Femur (tissue), 1 donor: ENCODE measurements at places on chromosomes 16 and 17.

DNA sequence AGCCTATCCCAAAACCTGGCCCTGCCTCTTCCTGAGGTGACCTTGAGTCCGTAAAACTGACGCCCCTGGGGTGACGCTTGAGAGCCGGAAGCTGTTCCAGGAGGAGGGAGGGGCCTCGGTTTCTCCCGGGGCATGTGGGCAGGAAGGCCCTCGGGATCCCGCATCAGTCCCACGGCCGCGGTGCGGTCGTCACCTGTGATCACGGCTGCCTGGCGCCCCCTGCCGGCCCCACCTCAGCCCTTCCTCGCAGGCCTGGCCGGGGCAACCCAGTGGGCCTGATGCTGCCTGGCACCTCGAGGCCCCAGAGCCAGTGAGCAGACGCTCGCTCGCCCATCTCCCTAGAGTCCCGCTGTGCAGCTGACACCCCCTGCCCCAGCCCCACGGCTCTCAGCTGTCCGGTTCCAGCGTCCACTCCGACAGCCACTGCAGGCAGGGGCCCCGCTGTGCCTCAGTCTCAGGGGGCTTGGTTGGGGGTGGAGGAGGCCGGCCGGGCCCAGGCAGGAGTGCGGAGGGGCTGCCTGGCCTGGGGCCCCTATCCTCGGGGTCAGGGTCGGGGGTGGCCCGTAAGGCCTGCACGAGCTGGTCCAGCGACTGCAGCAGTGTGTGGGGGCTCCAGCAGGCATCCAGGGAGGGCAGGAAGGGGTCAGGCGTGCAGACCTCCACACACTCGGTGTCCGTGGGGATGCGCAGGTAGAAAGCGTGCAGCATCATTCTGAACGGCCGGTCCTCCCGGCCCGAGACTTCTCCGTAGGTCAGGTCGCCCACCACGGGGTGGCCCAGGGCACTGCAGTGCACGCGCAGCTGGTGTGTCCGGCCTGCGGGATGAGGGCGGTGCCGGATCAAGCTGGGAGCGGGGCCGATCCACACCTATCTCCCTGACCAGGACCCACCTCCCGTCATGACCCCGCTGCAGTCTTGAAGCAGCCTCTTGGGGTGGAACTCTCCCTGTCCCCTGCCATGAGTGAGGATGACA, 2.3 kb downstream of the RPUSD1 start:
- DNase-seq: no peak

- DNase-seq: no peak
These were observed 15.1 kb downstream of the CDH11 start for GRCh38 chr16:65106757-65107156.

GRCh38 chr17:20010099-20010863, 1.1 kb downstream of the SPECC1 start:
- DNase-seq: peak; percentile 71

DNA sequence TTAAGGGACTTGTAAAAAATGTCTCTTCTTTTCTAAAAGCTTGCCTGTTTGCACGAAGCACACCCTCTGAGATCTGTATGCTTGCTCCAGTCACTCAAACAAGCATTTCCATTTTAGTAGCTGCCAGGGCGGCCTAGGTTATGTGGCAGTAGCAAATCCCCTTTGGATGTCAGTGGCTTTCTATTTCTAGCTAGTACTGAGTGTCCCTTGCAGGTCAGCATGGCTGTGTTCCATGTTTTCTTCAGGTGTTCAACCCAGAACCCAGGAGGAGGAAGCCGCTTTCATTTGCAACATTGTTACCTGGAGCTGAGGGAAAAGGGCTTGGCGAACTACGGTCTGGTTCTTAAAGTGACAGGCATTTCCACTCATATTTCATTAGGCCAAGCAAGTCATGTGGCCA, 36.4 kb downstream of the FOXL1 start:
- DNase-seq: no peak

GRCh38 chr16:64392456-64392855, 729.4 kb downstream of the CDH11 start:
- DNase-seq: no peak

DNA sequence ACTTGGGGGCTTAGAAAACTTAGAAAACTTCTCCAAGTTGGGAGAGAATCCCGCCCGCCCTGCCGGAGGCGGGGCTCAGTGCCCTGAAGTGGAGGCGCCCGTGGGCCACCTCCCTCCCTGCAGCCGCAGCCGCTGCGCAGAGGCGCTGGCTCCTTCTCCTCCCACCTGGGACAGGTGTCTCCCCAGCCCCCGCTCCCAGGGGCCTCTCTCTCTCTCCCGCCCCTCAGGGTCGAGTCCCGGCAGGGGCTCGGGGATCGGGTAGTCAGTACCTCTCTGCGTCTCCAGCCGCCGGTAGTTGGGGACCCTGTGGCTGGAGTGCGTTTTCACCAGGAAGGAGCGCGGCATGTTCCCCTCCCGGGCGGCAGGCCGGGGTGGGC, 257 bp downstream of the SNAI3 start:
- no peak for DNase-seq

DNA sequence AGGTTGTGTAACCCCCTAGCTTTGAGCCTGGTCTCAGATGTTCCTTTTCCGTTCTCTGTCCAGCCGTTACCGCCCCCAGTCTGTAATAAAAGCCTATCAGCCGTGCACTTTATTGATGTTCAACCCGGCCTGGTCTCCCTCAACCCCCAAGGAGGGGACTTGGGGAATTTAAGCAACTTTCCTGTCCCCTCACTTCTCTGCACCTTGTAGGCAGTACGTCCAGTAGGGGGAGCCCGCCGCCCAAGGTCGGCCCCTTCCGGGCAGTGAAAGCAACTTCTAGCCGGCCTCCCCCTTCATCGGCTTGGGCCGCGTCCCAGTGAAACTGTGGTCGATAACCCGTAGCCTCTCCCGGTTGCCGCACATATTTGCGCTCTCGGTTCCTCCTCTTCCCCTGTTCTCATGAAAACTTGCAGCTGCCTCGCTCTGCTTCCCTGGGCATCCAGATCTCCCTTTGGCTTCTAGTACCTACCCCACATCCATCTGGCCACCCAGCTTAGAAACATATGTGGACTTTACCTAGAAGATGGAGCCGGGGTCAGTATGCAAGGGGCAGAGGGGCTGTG, 7.9 kb downstream of the PNPO start:
- peak; percentile 93 for DNase-seq

DNA sequence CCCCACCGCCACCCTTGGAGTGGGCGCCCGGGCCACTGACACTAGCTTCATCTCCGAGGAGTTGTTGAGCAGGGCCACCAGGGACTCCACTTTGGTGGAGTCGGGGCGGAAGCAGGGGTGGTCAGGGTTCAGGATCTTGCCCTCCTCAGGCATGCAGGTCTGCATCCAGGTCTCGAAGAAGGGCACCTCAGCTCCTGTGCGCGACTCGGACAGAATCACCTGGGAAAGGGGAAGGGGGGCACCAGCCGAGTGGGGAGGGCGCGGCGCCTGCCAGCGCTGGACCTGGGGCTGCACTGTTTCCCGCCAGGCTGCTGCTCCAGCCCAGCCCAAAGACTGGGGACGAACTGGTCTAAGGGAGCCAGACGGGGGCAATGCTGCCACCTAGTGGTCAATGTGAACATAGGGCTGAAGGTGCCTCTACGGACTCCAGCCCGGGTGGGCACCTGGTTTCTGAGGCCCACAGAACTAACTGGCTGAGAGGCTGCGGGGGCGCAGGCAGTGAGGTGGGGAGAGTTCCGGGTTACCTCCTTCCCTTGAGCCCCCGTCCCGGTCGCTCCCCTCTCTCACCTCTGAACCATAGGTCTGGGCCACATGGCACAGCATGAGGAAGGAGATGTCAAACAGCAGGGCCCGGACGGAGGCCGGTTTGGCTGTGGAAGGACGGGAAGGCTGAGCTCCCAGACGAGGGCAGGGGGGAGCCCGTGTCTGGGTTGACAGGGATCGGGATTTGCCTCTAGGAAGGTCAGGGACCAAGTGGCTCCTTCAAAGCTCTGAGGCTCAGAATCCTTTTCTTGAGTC, 11.8 kb downstream of the CSF3 start:
- DNase-seq: peak; percentile 87

DNA sequence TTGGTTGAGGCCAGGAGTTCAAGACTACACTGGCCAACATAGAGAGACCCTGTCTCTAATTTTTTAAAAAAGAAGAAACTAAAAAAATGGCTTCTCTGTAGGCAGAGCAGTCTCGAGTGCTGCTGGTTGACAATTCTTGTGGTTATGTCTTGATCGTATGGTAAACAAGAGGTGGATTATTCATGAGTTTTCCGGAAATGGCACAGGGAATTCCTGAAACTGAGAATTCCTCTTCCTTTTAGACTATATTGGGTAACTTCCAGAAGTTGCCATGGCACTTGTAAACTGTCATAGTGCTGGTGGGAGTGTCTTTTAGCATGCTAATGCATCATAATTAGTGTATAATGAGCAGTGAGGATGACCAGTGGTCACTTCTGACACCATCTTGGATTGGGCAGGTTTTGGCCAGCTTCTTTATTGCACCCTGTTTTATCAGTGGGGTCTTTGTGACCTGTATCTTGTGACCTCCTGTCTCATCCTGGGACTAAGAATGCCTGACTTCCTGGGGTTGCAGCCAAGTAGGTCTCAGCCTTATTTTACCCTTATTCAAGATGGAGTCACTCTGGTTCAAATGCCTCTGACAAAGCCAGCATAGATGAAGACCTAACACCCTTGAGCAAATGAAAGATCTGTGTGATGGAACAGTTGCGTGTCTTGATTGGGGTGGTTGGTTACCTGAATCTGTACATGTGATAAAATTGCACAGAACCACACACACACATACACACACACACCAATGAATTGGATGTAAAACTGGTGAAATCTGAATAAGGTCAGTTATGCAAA, 30.2 kb downstream of the BMERB1 start:
- no peak for DNase-seq

DNA sequence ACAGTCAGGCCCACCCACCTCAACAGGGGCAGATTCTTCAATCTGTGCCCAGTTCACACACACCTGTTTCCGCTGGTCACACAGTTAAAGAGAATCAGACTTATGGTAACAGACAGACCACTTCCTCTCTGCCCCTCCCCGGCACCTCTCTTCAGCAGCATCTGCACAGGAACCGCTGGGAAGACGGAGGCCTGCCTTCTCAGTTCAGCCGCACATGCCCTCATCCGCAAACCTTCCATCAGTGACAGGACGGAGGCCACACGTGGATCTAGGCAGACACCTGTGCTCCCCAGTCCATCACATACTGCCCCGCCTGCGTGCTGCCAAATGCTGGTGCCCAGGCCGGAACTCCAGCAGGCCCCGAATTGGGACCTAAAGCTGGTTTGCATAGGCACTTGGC, 10.3 kb downstream of the PHB1 start:
- DNase-seq: no peak

DNA sequence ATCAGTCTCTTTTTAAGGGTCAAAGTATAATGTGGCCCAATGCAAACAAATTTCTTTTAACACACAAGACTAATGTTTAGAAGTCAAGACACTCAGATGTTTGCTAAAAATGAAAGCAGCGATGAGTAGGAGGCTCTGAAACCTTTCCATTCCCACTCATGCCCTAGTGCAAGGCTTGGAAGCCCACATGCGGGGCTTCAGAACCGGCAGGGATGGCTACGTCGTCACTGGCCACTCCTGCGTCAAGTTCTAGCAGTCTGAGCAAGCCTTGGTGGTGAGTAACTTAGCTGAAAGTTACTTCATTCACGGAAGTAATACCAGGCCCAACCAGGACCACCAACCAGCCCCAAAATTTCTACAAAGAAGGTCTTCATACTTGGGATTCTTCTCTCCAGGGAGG, 14.8 kb upstream of the TMED6 start:
- DNase-seq: no peak

GRCh38 chr16:69283851-69284250, 27.3 kb upstream of the VPS4A start:
- no peak for DNase-seq
